Activated naive CD4-positive, alpha-beta T cell treated with anti-CD3 and anti-CD28 coated beads, Interleukin-2, amount 50 U/mL, for 16 hours (primary cell): ENCODE measurements at places on chromosomes 2 and 18.

DNA sequence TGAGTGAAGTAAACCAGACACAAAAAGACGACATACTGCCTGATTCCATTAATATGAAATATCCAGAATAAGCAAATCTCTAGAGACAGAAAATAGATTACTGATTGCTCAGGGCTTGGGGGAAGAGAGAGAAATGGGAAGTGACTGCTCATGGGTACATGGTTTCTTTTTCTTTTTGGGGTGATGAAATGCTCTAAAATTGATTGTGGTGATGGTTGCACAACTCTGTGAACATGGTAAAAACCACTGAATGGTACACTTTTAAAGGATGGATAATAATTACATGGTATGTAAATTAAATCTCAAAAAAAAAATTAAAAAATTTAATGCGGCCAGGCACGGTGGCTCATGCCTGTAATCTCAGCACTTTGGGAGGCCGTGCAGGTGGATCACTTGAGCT is 39.3 kb downstream of the RPL31 start:
- DNase-seq, result no peak

GRCh38 chr2:240291337-240292034 is 144.0 kb upstream of the GPC1 start:
- DNase-seq, result no peak

GRCh38 chr2:203059567-203060240 is 45.0 kb downstream of the NBEAL1 start:
- DNase-seq, result no peak

- no peak for DNase-seq
Measured at GRCh38 chr2:129469871-129470270, 509.6 kb upstream of the RAB6C start.

GRCh38 chr18:62877411-62878221 is 162.3 kb downstream of the PHLPP1 start:
- DNase-seq, result no peak

DNA sequence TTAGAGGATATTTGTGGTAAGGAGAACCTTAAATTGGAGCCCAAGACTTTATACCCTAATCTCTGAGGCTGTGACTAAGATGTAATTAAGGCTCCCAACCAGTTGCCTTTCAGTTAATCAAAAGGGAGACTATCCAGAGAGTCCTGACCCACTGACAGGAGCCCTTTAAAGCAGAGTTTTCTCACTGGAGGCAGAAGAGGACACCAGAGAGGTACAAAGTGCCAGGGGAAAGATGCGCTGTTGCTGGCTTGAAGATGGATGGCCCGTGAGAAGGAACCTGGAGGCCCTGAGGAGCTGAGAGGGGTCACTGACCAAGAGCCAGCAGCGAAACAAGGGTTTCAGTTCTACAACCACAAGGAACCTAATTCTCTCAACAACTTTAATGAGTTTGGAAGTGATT is 137.3 kb downstream of the TMEM131 start:
- DNase-seq, result no peak

- DNase-seq, result no peak
Measured at GRCh38 chr2:197915548-197916265, 111.3 kb downstream of the PLCL1 start.

DNA sequence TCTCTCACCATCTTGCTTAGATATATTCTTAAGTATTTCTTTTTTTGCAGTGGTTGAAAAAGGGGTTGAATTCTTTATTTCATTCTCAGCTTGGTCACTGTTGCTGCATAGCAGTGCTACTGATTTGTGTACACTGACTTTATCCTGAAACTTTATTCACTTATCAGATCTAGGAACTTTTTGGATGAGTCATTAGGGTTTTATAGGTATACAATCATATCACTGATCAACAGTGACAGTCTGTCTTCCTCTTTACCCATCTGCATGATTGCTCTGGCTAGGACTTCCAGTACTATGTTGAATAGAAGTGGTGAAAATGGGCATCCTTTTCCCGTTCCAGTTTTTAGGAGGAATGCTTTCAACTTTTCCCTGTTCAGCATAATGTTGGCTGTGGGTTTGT is 6.5 kb downstream of the STARD6 start:
- no peak for DNase-seq

DNA sequence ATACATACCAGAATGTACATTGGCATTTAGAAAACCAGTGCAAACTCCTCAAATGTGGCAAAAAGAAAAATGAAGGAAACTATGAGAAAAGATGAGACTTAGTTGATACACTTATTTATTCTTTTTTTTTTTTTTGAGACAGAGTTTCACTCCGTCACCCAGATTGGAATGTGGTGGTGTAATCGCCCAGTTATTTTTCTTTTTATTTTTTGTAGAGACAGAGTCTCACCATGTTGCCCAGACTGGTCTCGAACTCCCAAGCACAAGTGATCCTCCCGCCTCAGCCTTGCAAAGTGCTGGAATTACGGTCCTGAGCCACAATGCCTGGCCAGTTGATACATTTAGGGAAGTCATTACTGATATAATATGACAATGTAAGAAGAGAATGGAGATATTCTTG is 274.2 kb upstream of the LRATD1 start:
- no peak for DNase-seq

GRCh38 chr2:200399636-200400035 is 93.1 kb downstream of the SPATS2L start:
- no peak for DNase-seq

DNA sequence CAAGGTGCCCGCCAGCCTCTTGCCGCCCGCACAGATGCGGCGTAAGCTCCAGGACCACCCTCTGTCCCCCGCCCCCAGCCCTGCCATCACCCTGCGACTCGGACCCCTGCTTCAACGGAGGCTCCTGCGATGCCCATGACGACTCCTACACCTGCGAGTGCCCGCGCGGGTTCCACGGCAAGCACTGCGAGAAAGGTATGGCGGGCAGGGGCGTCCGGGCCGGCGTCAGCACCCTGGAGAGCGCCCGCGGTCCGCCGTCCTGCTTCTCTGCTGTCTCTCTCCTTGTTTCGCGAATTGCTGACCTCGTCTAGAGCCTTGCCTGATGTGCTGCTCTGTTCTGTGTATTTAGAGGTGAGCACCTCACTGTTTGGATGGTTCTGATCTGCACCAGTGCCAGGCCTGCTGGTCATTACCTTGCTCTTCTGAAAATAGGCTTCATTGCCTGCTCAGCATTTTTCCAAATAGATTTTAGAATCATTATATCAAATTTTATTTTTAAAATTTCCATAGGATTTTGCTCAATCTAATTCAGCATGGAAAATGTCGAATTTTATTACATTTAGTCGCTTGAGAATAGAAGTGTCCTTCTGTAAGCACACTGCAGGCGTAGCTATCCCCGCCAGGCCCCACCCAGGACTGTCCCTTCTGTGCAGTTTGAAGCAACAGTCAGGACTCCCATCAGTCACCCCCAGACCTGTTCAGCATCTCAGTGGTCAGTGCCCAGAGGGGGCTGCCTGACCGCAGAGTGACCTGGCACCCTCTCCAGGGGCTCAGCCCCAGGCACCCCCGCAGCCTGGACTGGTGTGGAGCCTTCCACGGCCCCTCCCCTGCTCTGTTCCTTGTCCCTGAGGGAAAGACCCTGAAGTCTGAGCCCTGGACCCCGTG is 51.6 kb downstream of the SNED1 start:
- DNase-seq, result no peak

DNA sequence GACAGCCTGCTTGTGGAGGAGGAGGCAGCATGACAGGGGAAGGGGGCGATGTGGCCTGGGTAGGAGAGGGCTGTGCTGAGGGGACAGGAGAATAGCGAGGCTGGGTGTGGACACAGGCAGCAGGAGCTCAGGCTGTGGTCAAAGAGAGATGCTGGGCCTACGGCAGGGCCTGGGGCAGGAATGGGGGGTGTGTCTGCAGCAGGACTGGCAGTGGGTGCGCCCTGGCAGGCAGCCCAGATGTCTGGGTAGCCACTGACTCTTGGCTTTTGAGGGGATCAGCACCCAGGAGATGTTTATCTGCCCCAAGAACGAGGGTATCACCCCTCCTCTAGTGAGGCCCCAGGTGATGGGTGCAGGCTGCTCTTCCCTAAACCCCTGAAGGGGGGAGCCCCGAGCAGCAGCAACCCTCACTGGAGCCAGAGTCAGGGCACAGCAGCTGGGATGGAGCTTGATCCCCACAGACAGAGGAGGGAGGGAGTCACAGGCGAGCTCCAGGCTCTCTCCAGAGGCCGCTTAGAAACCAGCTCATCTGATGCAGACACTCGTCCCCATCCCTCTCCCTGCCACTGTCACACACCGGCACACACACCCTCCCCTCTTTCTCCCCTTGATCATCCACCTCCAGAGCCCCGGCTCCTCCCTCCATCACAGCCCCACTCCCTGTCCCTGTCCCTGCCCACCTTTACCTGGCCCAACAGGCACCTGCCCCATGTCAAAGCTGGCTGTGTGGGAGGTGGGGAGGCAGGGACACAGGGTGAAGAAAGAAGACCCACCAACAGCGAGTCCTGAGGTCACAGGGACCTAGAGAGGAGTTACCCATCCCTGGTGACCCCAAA is 29.8 kb upstream of the TNS1 start:
- DNase-seq, result no peak

DNA sequence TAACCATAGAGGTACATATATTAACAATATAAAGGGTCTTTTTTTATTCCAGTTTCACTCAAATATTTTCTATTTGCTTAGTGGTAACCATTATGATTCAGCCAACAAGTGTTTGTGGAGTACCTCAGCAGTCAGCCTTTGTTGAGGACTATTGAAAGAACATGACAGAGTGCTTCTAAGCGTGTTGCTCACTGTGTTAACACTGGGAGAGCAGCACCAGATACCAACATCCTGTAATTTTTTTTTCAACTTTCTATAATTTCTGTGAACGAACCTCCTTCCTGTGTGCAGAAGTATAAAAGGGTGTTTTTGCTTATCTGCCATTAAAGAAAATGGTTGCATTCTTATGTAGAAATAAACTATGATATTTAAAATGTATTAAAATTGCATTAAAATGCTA is 239.0 kb downstream of the PHLPP1 start:
- no peak for DNase-seq

DNA sequence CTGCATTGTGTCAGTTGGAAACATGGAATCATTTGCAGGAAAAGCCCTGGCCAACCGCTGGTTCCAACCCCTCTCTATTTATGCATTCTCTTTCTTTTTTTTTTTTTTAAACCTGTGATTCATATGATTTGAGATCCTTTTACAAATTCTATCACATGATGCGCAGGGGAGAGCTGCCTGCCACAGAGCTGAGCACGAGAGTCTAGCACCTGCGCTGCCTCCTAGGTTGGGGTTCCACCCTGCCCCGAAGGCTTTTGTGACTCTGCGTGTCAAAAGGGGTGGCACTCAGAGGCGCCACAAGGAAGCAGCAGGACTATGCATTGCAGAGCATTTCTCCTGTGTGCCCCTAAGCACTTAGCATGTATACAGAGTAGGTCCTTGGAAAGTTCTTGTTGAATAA is 17.3 kb upstream of the ESPNL start:
- no peak for DNase-seq

DNA sequence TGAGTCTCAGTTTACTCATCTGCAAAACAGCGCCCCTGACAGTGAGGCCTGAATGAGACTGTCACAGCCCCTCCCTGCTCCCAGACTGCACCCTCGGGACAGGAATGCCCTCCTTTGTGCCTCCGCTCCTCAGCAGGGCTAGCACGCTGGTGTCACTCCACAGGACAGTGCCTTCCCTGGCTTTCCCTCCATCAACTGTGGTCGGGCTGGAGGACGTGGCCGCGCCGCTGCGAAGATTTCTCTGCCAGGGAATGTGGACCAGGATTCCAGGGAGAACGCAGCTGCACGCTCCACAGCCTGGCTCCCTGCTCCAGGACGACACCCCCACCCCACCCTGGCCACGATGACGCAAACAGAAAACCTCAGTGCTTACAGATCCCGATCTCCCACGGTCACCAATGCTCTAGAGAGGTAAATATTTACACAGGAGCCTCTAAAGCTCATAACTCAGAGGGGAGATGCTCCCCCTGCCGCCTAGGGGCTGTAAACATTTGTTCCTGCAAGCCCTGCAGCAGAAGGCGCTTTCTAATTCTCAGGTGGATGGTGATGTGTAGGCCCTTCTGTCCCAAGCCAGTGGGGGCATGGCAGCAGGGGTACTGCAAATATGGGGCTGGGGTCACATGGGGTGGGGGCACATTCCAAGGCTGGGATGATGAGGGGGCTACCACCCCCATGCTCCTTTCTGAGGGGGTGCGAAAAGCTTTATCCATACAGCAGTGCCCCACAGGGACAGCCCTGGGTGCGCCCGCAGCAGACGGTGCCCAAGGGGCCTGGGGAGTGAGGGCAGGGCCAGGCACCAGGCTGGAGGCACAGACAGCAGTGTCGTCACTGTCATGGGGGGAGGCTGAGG is 12.4 kb downstream of the HS6ST1 start:
- no peak for DNase-seq

GRCh38 chr2:79447463-79447862 is 65.4 kb upstream of the CTNNA2 start:
- no peak for DNase-seq

DNA sequence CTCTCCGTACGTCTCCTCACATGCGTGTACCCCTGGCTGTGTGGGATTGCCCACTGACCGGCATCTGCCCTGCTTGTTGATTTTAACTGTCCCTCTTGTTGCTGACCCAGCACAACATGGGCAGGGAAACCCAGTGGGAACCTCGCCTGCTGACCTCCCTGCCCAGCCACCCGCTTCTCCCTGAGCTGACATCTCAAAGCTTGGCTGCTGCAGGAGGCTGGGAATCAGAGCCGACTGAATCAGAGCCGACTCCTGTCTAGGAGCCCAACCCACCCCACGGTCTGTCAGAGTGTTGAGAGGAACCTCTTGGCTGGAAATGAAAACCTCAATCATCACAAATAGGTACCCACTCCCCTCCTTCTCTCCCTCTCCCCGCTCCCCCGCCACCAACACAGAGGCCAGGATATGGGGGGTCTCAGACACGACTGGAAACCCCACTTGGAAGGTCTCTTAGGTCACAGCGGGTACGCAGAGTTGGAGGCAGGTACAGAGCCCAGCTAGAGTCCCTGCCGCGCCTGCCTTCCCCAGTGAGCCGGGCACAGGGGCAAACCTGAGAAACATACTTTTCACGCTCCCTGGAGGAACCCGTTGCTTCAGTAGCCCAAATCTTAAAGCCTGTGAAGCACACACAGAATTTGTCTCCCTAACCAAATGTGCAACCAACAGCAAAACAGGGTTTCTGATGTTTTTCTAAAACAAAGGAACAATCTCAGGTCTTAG is 784 bp downstream of the EDAR start:
- peak; percentile 21 for DNase-seq

- DNase-seq, result no peak
Measured at GRCh38 chr2:228673876-228674554, 492.5 kb upstream of the SPHKAP start.

GRCh38 chr2:50097148-50097547 is 934.8 kb downstream of the NRXN1 start:
- DNase-seq, result no peak

DNA sequence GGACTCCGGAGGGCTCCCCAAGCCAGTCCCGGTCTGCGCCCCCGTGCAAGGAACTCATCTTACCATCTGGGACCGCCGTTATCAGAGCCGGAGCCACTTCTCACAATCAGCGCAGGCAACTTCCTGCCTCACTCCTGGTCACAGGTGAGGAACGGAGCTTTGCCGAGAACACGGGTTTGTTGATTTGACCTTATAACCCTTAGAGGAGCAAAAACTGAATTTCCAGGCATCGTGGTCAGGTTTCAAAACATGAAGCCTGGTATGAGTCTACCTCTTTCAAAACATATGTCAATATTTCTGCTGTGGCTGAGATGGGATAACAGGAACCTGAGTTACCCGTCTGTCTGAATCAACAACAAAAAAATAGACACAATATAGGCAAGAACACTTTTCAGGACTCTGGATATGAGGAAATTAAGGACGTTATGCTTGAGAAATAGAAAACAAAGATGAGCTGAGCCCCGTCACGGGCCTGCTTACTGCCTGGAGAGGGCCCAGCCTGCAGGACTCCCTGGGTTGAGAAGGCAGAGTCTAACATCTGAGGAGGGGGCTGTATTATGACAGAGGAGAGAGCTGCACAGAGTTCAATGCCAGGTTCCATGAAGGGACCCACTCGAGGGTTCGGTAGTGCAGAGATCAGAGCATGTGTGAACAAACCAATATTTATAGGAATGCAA is 148.7 kb downstream of the NDUFA10 start:
- no peak for DNase-seq
